CD4-positive, alpha-beta T cell treated with Interleukin-17A for 4 hours (primary cell): ENCODE measurements at places on chromosomes 16 and 17.

DNA sequence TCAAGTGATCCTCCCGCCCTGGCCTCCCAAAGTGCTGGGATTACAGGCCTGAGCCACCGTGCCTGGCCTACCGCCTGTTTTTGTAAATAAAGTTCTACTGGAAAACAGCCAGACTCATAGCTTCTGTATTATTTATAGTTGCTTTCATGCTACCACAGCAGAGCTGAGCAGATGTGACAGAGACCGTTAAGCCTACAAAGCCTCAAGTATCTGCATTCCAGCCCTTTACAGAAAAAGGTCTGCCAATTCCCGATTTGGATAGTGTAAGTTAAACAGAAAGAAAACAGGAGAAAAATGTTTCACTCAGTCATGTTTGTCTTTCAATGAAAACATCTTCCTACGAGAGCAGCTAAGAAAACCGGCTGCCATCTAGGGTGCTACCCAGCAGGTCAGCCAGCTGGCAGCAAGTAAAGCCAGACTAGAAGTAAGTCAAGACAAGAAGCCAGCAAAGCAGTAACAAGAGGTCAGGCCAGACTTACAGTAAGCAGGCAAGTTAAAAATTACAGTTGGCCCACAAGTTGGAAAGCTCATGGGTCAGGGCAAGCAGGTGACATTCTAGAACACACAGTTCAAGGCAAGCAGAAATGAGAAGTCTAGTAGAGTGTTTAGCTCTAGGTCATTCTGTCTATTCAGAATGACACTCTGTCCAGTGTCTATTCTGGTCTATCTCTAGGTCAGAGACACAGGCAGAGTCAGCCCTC is 17.7 kb downstream of the NCBP3 start:
- no peak for DNase-seq

DNA sequence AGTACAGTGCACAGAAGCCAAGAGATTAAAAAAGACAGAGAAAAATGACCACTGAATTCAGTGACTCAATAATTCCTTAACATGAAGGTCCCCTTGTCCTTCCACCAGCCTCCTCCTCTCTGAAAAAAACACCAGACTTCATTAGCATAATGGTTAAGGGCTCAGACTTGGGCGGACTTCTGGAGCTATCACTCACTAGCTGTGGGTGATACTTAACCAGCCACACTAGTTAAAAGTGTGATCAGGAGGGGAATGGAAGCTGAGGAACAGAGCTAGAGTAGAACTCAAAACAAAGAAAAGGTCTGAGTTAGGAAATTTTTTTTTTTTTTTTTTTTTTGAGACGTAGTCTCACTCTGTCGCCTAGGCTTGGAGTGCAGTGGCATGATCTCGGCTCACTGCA is 23.2 kb downstream of the ZNF652 start:
- DNase-seq = no peak

DNA sequence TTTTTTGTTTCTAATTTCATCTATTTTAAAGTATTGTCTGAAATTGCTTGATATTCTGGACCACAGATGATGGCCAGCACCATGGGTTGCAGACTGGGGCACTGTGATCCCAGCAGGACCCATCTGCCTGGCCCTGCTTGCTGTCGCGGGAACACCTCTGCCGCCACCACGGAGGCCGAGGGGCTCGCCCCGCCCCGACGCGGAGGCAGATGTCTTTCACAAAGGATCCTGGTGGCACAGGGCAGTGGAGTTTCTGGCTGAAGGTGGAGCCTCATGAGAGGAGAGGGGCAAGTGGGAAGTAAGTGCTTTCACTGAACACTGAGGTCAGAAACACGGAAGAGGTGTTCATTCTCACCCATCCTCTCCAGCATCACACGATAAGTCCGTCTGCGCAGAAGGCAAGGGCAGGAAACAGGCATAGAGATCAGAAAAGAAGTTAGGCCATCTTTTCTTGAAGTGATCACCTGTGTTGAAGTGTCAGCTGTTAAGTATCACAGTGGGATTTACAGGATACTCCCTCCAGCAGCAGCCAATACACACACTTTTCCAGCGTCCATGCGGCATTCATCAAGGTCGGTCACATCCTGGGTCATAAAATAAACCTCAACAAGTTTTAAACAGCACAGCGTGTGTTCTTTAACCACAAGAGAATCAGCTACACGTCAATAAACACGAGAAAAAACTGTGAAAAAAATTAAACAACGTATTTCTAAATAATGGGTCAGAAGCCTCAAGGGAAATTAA is 194.5 kb downstream of the RPTOR start:
- peak; percentile 41 for DNase-seq

GRCh38 chr16:89620406-89620841 is 7.0 kb downstream of the DPEP1 start:
- no peak for DNase-seq

GRCh38 chr17:77287432-77288068 is 146.8 kb downstream of the SEC14L1 start:
- no peak for DNase-seq

DNA sequence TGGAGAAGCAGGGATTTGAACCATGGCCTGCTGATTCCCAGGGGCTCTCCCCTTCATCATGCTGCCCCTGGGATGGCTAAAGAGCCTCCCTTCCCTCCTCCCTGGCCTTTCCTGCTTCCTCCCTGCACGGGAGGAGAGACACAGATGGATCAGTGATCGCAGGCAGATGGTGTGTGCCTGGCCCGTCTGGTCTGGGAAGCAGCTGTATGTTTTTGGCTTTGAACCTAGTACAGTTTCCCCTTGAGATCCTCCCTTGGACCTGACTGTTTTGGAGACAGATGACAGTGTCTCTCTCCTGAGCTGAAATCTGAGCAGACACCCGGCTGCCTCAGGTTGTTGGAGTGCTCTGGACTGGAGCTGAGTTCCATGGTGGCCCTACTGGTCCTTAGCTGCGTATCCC is 29.0 kb upstream of the ATP2C2 start:
- DNase-seq = no peak

DNA sequence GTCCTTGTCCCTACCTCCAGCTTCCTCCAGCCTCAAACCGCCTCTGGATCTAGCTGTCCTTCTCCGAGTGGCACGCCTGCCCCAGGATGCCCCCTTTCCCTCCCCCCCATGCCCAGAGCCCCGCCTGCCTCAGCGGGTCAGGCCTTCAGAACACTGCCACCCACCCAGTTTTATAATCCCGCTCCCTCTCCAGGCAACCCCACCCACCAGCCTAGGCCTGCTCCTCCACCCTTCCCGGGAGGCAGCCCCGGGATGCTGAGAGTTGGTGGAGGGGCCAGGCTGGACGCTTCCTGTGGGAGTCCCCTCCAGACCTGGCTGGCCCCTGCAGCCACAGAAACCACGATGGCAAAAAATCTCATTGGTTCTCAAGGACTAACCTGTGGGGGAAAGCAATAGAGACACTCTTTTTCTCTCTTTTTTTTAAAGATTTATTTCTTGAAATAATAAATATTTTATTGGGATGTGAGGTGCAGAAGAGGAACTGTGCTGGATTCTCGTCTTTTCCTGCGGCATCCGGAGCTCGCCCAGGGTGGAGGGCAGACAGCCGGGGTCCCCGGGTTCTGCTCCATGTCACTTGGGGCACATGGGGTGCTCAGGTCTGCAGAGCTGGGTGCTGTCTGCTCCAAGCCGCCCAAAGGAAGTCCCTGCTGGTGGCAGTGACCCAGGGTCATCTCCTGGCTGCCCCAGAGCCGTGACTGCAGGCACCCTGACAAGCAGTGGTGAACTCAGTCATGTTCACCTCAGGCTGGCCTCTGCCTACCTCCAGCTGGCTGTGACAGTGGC is 81.9 kb downstream of the MGAT5B start:
- DNase-seq = no peak

GRCh38 chr16:88982286-88983084 is 5.5 kb upstream of the CBFA2T3 start:
- DNase-seq = no peak
